ENCODE measurements at places on chromosomes 3 and 15. TPM values are rescaled to one million over a fixed set of nuclear protein-coding genes. Genes with fewer than 3 reads are reported as not detected.

The SLC22A13 gene
- not detected for total RNA-seq

DNA sequence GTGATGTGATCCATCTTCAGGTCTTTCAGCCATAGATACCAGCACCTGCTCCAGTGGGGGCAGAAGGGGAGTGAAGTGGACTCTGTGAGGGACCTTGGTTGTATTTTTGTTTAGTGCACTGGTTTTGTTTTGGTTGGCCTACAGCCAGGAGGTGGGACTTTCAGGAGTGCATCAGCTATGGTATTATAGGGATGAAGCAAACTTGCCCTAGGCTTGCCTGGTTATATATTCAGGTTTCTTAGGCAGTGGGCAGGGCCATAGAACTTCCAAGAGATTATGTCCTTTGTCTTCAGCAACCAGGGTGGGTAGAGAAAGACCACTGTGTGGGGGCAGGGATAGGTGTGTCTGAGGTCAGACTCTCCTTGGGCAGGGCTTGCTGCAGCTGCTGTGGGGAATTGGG, 337.3 kb upstream of the SGO1 start:
- no peak for DNase-seq

GRCh38 chr3:190862209-190863118, at the start of gene GMNC:
GMNC (minus strand) TSS chr3:190862694; CDS start chr3:190862615, 79 bp downstream.
- peak; percentile 41 for DNase-seq

GRCh38 chr3:134110963-134111362, 81.2 kb upstream of the SLCO2A1 start:
- no peak for DNase-seq

GRCh38 chr3:178117641-178118040, 418.6 kb upstream of the KCNMB2 start:
- DNase-seq: no peak

- DNase-seq: no peak
Measured at GRCh38 chr3:115553796-115554486, 69.4 kb upstream of the GAP43 start.
